Activated effector memory CD4-positive, alpha-beta T cell treated with Interleukin-2 at 50 U/mL for 16 hours (primary cell): ENCODE measurements at places on chromosomes 3 and 15.

DNA sequence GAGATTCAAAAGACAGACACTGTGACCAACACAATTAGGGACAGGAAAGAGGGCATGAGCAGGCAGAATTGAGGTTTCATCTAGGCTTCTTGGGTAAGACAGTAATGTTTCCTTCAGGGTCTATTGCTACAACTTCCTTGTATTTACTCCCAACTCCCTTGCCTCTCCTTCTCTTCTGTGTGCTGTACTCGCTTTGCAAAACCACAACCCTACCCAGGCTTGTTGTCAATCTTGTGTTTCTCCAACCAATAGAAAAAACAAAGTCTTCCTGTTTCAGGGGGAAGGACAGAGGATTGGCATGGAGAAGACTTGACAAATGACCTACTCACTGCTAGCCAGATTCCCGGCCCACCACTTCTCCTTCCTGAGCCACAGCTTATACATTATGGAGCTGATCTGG, 36.3 kb upstream of the MASP1 start:
- no peak for DNase-seq

DNA sequence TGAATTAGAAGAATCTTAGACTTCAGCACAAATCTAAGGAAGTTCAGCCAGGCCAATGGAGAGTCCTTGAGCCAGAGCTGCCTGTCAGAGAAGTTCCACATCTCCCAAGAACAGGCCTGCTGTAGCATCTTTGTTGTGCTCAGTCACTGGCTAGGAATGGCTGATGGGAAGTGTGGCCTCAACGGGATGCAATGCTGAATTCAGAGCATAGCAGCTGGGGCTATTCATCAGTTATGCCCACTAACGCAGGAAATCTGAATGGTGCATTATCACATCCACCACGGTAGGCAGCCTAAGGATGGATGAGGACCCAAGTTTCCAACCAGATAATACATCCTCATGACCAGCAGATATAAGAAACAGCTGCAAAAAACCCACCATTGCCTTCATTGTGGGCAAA, 3.2 kb upstream of the EIF1B start:
- no peak for DNase-seq

DNA sequence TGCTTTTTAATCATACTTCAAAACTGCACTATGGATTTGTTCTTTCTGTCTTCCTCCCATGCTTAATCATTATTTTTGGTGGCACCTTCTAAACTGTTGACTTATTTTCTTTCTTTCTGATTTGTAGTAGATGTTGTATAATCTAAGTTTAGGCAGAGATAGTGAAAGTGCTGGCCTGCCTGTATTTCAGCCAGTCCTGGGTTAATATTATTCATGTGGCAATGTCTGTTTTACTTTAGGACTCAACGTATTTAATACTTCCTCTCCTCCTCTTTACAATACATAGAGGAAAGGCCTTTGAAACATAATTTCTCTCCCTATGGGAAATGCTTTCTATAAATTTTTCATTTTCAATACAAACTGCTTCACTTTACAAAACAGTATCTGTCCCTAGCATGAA, 327.7 kb upstream of the TPRG1 start:
- no peak for DNase-seq

DNA sequence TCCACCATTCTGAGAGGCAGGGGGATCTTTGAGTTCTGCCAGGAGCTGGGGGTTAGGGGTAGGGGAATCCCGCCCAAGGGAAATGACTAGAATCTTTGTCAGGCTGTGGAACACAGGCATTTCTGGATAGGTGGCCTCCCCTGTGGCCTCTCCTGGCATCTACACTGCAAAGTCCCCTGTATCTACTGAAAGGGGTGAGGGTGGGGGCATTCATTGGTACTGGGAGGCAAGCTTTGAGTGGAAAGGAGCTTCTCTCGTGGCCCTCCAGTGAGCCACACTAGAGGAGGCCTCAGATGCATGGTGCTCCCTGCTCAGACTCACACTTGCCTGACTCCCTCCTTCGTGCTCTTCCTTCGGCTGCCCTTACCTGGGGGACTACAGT, 59.9 kb downstream of the CCNL1 start:
- DNase-seq = no peak

GRCh38 chr15:67307156-67307555, 52.6 kb downstream of the IQCH start:
- no peak for DNase-seq
